Stimulated activated CD8-positive, alpha-beta memory T cell treated with anti-CD3 and anti-CD28 coated beads, Interleukin-4, amount 100 ng/mL, for 24 hours (primary cell): ENCODE measurements at places on chromosomes 7 and 10.

DNA sequence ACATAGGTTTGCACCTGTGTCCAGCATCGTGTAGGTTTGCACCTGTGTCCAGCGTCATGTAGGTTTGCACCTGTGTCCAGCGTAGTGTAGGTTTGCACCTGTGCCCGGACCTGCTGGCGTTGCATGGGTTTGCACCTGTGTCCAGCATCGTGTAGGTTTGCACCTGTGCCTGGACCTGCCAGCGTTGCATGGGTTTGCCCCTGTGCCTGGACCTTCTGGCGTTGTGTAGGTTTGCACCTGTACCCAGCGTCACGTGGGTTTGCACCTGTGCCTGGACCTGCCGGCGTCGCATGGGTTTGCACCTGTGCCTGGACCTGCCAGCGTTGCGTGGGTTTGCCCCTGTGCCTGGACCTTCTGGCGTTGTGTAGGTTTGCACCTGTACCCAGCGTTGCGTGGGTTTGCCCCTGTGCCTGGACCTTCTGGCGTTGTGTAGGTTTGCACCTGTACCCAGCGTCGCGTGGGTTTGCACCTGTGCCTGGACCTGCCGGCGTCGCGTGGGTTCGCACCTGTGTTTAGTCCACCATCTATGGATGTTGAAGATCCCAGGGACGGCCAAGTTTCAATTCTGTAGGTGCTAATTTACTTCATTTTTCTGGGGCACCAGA lies 158.0 kb downstream of the WDR37 start:
- DNase-seq, result no peak

GRCh38 chr7:119720541-119720940 lies 552.4 kb upstream of the KCND2 start:
- DNase-seq, result no peak

GRCh38 chr10:48786606-48787282 lies 102.1 kb downstream of the WDFY4 start:
- DNase-seq, result no peak

DNA sequence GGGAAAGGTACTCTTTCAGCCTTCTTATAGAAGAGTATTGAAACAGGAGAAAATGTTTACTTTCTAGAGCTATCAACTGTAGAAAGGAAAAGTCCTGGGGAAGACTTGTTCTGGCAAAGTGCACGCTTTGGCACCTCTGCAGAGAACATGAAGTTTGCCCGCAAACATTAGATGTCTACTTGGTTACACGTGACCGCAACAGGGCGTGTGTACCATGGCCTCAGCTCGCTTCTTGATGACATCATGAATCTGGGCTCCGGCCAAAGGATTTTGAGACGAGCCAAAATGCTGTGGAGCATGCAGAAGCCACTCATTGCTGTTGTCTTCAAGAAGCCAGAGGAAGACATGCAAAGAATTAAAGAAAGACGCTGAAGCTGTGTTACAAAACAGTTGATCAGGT lies 8.6 kb upstream of the TAS2R60 start:
- DNase-seq, result no peak

DNA sequence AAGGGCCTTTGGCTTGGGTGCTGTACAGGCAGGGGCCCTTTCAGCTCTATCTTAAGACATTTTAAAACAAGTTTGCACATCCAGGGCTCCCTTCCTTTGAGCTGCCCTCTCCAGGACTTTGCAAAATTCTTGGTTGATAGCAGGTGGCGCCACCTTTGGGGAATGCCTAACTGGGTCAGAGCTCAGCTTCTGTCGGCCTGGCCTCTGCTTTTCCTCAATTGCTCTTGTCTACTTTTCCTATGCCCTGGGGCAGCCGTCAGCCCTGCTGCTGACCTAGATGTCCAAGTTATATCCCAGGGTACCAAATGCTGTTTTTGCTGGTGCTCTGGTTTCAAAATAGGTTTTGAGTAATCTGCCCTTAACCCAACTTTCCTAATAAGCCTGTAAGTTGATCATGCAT lies 65.8 kb downstream of the APBB1IP start:
- DNase-seq, result no peak
